CD4-positive, alpha-beta T cell treated with Interleukin-17A for 1 hour (primary cell): ENCODE measurements at places on chromosomes 5 and 9.
A peak's percentile ranks its signal among the peaks of the same experiment; 100 is the strongest.

GRCh38 chr9:110977259-110977709 lies 61.0 kb downstream of the LPAR1 start:
- DNase-seq, result no peak

GRCh38 chr5:55303238-55303690 lies 4.2 kb downstream of the DHX29 start:
- no peak for DNase-seq

GRCh38 chr5:135369952-135370351 lies 29.1 kb downstream of the MACROH2A1 start:
- DNase-seq, result no peak

DNA sequence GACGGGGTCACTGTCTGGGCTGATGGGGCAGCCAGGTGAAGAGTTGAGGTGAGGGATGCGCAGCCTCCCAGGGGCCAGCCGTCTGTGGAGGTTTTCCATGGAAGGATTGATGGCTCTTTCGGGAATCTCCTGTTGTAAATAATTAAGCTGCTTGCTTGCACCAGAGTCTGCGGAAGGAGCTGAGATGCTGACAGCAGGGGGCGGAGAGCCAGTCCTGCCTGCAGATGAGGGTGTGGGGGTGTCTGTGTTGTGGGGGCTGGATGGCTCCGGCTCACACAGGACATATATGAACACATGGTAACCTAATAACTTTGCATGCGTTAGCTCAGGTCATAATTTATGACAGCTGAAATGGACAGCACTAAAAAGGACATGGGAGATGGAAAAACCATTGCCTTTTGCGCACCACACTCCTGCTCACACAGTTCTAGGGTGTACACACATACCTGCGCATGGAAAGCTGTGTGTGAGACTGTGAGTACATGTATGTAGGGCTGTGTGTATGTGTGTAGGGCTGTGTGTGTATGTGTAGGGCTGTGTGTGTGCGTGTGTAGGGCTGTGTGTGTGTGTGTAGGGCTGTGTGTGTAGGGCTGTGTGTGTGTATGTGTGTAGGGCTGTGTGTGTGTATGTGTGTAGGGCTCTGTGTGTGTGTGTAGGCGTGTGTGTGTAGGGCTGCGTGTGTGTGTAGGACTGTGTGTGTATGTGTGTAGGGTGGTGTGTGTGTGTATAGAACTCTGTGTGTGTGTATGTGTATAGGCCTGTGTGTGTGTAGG lies 36.8 kb upstream of the SEMA4D start:
- DNase-seq, result no peak

GRCh38 chr9:120480707-120481106 lies 99.3 kb downstream of the CDK5RAP2 start:
- no peak for DNase-seq

GRCh38 chr5:37553720-37554404 lies 174.7 kb downstream of the WDR70 start:
- DNase-seq, result no peak

- no peak for DNase-seq
Observed at GRCh38 chr5:105034401-105034763, 1471.8 kb upstream of the NUDT12 start.

- no peak for DNase-seq
Observed at GRCh38 chr9:94882966-94883641, 156.6 kb downstream of the AOPEP start.

- DNase-seq, result no peak
Observed at GRCh38 chr9:121328876-121329681, 41.0 kb downstream of the STOM start.

GRCh38 chr5:115558388-115558956 lies 13.9 kb upstream of the FEM1C start:
- DNase-seq, result no peak

- DNase-seq, result no peak
Observed at GRCh38 chr5:57405984-57406383, 76.6 kb downstream of the ACTBL2 start.

DNA sequence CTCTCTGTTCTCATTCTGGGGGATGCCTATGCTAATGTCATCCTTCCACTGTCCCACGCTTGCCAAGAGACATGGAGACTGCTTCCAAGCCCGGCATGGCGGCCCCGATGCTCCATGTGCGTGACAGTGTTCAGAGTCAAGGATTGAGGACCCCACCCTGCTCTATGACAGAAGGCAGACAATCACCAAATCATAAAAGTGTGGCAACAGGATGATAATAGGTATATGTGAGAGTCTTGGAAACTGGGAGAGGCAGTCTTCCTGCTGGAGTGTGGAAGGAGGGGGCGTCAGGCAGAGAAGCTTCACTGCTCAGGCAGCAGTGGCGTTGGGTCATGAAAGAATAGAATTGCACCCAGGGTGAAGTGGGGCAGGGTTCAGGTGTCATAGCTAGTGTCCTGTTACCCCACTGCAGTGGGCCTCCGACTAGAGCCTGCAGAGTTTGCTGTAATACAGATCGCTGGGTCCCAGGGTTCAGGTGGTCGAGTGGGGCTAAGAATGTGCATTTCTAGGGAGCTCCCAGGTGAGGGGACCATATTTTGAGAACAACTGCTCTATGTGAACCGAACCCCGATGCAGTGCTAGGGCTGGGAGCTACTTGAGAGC lies 12.5 kb upstream of the GADD45G start:
- no peak for DNase-seq

- DNase-seq, result no peak
Observed at GRCh38 chr9:105508530-105508929, 49.4 kb upstream of the FKTN start.

DNA sequence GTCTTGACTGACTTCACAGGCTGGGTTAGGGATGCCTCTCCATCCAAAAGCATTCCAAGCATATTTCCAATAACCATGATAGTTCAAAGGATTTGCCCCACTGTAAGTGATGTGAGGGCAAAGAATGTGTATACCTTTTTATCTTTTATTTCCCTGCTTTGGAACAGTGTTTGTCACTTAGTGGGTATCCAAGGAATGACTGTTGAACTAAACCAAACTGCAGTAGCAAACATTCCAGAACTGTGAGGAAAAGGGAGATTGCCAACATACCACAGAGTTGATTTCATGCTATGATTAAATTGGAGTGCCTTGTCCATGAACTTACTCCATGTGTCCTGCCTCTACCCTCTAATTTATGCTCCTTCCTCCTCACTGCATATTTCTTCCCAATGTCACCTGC lies 400.0 kb downstream of the KIAA0825 start:
- no peak for DNase-seq

DNA sequence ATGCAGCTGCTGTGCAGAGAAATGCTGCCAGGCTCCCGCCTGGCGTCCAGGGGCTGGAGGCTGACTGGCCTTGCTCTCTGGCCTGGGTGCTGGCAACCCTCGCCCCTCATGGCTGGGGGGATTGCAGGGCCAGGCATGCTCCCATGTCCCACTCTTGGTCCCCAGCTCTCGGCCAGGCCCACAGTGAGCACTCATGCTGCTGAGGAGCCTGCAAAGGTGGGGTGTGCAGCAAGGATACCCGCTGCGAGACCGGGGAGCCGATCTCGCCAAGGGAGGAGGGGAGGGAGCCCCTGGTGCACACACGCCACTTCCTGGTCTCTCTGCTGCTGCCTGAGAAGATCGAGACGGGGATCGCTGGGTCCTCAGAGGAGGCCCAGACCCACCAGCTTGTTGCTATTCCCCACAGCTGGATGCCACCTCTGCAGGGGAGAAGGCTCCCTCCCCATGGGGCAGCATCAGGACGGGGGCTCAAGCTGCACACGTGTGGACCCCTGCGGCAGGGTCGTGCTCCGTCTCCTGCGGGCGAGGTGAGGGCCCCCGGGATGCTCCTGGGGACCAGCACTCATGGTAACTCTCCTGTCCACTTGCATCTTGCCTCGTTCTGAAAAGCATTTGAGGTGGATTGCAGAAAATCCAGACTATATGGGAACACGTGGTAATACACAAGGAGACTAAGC lies 14.3 kb upstream of the CACFD1 start:
- DNase-seq, result no peak

DNA sequence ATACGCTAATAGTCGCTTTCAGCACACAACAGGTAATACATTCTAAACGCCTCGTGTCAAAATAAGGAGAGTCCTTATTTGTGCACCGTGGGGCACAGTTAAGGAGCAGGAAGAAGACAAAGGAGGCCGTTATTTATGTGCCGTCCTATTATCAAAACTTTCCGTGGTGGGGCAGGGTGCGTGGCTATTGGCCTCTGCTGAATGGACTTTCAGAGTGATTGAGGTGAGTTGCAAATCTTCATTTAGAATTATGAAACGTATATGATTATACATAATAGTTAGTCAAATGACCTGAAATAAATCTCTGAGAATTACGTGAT lies 833 bp downstream of the C5orf24 start:
- peak; percentile 31 for DNase-seq

DNA sequence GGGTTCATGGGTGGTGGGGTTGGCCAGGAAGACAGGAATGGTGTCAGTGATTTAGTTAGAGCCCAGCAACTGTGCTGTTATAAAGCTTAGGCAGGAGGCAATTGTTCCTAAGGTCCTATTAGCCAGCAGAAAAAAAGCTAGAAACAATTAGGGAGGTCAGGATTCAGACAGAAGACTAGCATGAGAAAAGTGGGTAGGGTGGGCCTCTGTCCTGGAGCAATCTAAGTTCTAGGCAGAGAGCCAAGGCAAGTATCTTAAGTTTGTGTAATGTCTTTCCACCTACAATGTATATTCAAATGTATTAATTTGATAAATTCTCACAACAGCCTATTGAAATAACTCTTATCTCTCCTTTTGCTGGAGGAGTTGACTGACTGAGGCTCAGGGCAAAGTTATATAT lies 6.1 kb upstream of the ZFAND5 start:
- no peak for DNase-seq

GRCh38 chr5:127567026-127567768 lies 49.8 kb downstream of the PRRC1 start:
- DNase-seq, result no peak

DNA sequence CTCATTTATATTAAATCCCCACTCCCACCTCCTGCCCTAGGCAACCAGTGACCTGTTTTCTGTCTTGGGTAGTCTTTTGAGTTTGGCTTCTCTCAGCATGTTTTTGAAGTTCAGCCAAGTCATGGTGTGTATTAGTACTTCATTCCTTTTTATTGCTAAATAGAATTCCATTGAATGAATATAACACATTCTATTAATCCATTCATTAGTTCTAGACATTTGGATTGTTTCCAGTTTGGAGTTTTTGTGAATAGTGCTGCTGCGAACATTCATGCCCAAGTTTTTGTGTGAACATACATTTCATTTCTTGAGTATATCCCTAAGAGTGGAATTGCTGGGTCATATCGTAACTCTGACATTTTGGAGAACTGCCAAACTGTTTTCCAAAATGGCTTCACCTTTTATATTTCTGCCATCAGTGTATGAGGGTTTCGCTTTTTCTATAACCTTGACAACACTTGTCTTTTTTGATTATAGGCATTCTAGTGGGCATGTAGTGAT lies 2.7 kb downstream of the ZNF346 start:
- no peak for DNase-seq

DNA sequence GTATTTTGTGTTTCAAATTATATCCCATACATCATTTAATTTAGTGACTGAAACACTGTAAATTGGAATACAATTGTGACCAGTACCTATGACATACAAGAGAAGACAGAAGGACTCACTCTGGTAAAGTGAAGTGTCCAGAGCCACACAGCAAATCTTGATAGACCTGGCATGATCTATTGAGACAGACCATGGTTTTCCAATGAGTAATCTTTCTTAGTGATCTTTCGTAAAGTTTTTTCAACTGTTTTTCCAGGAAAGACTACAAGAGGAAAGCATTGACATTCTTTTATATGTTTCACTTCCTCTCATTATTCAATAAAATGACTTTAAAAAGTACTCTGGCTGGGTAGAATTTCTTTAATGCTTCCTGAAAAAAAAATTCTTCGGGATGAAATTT lies 43.3 kb upstream of the ALDH1A1 start:
- no peak for DNase-seq

DNA sequence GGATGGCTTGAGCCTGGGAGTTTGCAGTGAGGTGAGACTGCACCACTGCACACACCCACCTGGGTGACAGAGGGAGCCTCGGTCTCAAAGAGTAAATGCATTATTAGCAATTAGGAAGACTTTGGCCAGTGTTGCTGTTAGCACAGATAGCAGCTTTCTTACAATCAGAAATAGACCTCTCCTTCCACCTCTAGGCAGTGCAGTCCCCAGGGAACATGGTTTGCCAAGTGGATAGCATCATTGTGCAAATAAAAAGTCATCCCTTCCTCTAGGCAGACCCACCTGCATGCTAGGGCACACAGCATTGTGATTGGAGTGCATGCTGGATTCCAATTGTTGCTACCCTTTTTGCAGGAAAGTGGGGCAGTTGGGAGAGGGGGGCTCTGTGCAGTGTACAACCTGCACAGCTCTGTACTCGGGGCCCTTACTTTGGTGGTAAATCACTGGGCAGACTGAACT lies 77.9 kb upstream of the KLF9 start:
- DNase-seq, result no peak

DNA sequence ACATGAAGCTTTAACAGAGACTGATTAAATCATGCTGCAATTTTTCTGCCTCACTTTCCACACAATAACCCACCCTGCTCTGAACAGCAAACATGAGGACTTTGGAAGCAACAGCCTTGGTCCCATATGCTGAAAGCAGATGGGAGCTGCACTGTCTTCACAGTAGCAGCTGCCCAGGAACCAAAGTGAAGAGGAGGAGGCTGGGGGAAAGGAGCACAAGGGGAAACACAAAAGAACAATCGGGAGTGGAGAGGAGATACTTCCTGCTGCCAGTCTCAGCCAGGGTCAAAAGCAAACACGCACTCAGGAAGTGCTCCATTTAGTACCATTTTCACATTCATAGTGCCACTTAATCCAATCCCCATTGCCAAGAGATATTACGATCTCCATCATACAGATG lies 183.3 kb upstream of the PUM3 start:
- no peak for DNase-seq
